GM13977 (cell line): ENCODE measurements at places on chromosomes 5 and 9.
A peak's percentile ranks its signal among the peaks of the same experiment; 100 is the strongest.

- no peak for DNase-seq
Observed at GRCh38 chr9:35293376-35293964, 131.7 kb downstream of the UNC13B start.

DNA sequence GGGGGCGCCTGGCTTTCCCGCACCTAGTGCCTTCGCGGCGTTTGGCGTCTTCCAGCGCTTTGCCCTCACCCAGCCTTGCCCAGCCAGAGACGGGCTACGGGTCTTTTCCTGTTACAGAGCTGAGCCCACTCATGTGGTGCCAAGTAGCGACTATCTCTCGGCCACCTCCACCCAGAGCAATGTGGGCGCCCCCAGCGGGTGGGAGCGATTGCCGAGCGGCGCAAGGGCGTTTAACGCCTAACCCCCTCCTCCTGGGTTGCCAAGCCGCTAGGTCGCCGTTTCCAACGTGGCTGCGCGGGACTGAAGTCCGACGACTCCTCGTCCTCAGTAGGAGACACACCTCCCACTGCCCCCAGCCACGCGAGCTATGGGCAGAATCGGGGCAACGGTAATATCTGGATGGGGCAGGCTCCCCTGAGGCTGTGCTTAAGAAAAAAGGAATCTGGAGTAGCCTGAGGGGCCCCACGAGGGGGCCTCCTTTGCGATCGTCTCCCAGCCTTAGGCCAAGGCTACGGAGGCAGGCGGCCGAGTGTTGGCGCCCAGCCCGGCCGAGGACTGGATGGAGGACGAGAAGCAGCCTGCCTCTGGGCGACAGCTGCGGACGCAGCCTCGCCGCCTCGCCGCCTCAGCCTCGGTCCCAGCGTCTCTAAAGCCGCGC lies 5.8 kb downstream of the TLX3 start:
- no peak for DNase-seq

DNA sequence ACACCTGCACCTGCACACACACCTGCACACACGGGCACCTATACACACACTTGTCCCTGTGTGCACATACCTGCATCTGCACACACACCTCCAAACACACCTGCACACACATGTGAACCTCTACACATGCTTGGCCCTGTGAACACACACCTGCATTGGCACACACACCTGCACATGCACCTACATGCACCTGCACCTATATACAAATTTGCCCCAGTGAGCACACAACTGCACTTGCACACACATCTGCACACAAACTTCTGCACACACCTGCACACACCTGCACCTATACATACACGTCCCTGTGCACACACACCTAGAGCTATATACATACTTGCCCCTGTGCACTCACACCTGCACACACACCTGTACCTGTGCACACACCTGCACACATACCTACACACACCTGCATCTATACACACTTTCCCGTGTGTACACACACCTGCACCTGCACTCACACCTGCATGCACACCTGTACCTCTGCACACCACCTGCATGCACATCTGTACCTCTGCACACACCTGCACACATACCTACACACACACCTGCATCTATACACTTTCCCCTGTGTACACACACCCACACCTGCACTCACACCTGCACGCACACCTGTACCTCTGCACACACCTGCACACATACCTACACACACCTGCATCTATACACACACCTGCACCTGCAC lies 21.5 kb upstream of the LPCAT1 start:
- no peak for DNase-seq

GRCh38 chr5:57900381-57900944 lies 417.9 kb upstream of the ACTBL2 start:
- no peak for DNase-seq

DNA sequence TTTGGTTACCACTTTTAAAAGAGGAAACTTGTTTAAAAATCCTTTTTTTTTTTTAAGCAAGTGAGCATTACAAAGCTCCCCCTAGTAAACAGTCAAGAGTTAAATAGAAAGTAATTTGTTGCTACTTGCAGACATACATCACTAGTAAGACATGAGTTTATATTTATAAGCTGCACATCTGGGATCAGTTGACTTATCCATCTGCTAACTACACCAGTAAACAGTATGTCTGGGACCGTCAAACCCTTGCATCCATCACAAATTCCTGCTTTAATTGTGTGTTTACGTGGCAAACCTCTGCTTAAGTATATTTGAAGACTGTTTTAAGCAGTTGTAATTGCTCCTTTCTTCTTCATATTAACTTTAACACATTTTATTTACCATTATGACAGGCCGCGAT lies 146.8 kb downstream of the EBF1 start:
- DNase-seq, result no peak

DNA sequence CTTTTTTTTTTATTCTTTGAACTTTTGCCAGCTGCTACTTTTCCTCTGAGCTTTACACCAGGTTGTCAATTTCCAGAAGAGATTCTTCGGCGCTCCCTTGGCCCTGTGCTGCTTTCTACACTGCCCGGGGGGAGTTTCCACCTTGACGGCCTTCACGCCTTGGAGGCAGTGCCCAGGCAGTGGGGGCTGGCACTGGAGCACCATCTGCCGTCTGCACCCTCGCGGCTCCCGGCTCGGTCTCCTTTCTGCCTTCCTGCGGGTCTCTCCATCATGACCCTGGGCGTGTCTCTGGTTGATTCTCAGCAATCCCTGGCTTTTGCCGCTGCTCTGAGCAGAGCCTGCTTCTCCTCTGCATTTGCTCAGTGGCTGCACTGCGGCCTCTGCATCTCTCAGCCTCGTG lies 2.9 kb downstream of the SLC6A18 start:
- no peak for DNase-seq

DNA sequence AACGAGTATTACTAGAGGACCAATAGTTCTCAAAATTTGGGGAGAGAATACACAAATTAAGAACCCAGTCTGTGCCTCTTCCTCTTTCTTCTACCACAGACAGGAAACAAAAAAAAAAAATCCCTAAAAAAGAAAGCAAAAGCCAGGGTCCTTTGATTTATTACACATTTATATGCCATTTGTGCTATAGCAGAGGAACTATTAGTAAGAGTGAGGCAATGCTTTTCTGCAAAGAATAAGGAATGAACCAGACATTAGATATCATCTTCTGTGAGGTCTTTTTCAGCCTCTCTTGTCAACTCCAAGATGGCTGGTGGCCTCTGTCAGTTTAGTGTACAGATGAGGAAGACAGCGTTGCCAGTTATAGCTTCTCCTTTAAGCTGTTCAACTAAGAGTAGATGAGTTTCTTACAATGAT lies 127.6 kb downstream of the RFX3 start:
- no peak for DNase-seq

- no peak for DNase-seq
Observed at GRCh38 chr9:127907867-127908659, 8.7 kb upstream of the ST6GALNAC6 start.

- DNase-seq, result no peak
Observed at GRCh38 chr5:140967226-140967893, 1.1 kb downstream of the PCDHAC2 start.

GRCh38 chr9:134602547-134603362 lies 38.8 kb upstream of the COL5A1 start:
- DNase-seq, result no peak

DNA sequence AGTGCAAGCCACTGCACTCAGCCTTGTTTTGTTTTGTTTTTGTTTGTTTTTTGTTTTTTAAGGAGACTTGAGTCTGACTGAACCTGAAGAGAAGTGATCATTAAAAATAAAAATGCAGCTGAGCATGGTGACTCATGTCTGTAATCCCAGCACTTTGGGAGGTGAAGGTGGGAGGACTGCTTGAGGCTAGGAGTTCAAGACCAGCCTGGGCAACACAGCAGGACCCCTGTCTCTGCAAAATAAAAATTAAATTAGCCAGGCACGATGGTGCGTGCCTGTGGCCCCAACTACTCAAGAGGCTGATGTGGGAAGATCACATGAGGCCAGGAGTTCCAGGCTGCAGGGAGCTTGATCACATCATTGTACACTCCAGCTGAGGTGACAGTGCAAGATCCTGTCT lies 6.2 kb downstream of the SLC1A1 start:
- DNase-seq, result no peak

DNA sequence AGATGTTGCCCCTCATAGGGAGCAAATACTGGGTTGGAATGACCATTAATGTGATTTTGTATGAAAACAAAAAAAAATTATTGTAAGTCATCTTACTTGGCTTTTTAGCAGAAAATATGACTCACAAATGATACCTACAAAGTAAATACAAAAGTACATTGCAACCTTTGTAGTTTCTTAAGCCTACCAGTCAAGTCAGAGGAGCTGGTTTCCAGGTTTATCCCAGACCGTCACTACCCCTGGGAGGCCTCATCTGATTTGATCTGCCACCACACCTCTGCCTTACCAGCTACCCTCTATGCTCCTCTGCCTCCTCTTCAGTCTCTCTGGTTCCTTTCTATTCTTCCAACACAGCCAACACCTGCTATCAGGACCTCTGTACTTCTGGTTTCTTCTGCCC lies 349.9 kb upstream of the CCNH start:
- no peak for DNase-seq

DNA sequence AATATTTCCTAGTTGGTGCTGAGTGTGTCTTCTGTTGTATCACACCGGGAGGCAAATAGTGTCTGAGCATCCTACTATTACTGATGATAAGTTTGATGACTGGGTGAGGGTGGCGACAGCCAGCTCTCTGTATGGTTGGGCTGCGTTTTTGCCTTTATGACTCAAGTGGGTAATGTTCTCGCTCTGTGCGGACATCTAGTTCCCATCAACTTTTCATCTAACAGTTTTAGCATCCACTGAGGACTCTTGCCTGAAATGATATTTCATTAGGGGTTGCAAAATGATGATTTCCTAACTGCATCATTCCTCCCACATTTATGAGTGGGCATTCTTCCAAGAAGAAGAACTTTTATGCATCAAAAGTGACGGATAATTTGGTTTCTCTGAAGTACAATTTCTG lies 26.5 kb downstream of the HMCN2 start:
- no peak for DNase-seq

GRCh38 chr9:37417252-37417803 lies 5.2 kb upstream of the GRHPR start:
- DNase-seq, result no peak

DNA sequence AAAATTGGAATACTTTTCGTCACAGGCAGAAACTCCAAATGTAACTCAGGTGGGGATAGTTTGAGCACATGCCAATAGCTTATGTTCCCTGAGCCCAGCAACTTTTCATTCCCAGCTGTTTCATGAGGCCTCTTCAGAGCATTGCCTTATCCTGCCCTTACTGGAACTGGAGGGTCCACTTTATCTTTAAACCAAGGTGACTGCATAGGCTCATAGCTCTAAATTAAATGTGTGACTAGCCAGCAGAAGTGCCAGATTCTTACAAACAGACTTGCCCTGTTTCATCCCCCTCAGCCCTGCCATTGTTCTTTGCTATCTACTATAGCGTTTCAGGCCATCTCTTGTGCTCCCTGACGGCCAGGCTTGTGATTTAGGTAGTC lies 8.1 kb upstream of the LCP2 start:
- DNase-seq, result no peak

DNA sequence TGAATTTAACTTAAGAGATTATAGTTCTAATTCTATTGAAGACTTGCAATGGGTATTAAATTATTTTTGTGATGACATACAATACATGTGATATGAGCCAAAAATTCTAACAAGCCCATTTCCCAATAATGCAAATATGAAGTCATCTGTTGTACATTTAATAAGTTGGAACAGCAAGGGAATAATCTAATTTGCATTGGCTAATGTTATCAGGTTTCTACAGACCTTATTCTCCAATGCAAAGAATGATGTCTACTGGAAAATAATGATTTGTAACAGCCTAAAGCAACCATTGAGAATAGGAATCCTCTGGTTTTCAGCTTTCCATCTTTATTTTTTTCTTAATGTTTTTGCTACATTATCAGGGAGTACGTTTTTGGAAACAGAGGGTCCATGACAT lies 89.1 kb upstream of the MINAR2 start:
- DNase-seq, result no peak

DNA sequence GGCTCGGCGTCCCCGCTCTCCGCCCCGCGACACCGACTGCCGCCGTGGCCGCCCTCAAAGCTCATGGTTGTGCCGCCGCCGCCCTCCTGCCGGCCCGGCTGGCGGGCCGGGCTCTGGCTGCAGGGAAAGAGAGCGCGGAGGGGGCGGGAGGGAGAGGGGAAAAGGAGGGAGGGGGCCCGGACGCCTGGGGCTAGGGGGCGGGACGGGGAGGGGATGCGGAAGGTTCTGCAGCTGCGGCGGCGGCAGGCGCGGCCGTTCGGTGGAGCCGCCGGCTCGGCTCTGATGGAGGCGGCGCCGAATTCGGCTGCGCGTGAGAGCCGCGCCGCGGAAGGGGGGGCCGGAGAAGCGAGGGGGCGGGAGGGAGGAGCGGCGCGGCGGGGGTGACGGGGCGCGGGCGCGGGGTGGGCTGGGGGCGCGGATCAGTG lies at the start of gene MARCHF11:
MARCHF11 (minus strand) TSS at position 281 of the 425 bp plus-strand sequence; CDS start at position 65, 216 bp downstream.
- no peak for DNase-seq

GRCh38 chr5:170508036-170508435 lies 4.2 kb downstream of the KCNIP1 start:
- DNase-seq, result no peak

DNA sequence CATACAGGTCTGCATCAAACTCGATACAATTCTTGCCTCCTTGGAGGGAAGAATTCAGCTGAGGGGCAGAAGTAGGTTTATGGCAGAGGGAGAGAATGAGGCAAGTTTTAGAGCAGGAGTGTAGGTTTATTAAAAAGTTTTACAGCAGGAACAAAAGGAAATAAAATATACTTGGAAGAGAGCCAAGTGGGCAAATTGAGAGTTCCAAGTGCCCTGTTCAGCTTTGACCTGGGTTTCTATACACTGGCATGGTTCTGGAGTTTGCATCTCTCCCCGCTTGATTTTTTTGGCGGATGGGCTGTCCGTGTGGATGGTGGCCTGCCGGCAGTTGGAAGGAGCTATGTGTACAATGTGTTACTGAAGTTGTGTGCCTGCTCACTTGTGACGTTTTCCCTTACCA lies 116.1 kb downstream of the ALDH1A1 start:
- DNase-seq, result no peak

- DNase-seq, result no peak
Observed at GRCh38 chr5:150553911-150554310, 46.0 kb downstream of the NDST1 start.

DNA sequence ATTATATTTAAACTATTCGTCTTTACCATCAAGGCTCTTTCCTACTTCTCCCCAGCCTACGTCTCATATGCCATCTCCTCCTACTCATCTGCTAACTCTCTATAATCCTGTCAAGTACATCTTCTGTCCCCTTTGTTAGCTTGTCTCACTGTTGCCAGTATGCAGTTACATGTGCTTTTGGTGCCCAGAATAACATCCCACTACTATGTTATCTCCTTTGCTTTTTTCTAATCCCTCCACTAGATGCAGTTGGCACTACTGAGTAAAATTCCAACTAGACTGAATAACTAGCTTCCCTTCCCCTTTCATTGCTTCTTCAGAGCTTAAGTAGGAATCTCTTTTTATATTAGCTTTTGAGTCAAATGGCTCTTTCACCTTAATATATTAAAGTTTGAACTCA lies 3.0 kb upstream of the ARRDC3 start:
- no peak for DNase-seq

- peak; percentile 75 for DNase-seq
Observed at GRCh38 chr5:178116143-178116885, 3.0 kb downstream of the N4BP3 start.

GRCh38 chr5:168468836-168469235 lies 17.4 kb upstream of the RARS1 start:
- no peak for DNase-seq

- DNase-seq, result no peak
Observed at GRCh38 chr5:159450417-159450816, 120.1 kb upstream of the IL12B start.
